ENCODE measurements at places on chromosomes 3 and 15.

DNA sequence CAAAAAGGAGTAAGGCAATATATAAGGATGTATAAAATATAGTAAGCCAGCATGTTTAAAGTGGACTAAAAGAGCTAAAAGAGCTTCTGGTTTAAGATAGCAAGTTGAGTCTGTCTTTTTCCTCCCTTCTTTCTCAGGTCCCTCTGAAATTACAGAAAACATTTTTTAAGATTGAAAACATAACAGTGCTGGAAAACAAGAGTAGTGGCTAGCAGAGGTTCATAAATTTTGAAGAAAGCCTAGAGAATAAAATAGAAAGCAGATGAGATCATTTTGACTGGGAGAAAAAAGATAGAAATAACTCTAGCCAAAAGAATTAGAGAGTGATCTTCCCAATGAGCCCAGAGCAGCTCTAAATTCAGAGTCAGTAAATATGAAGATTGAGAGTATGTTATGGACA is 41.9 kb downstream of the ATP8B4 start:
- no peak for DNase-seq

- no peak for DNase-seq
These were observed 24.1 kb upstream of the NOX5 start for GRCh38 chr15:68990231-68990991.

- no peak for DNase-seq
These were observed 388.0 kb upstream of the LMCD1 start for GRCh38 chr3:8113626-8114025.

- DNase-seq = no peak
These were observed 317.4 kb downstream of the C3orf38 start for GRCh38 chr3:88467191-88467590.

- DNase-seq = no peak
These were observed 563 bp downstream of the ARL6IP5 start for GRCh38 chr3:69085168-69085832.

- no peak for DNase-seq
These were observed 6.5 kb downstream of the SFMBT1 start for GRCh38 chr3:53039376-53039752.

- no peak for DNase-seq
These were observed 5.4 kb upstream of the TRIM59 start for GRCh38 chr3:160454995-160455394.

- DNase-seq = no peak
These were observed 21.6 kb downstream of the ATP13A3 start for GRCh38 chr3:194465246-194465645.

DNA sequence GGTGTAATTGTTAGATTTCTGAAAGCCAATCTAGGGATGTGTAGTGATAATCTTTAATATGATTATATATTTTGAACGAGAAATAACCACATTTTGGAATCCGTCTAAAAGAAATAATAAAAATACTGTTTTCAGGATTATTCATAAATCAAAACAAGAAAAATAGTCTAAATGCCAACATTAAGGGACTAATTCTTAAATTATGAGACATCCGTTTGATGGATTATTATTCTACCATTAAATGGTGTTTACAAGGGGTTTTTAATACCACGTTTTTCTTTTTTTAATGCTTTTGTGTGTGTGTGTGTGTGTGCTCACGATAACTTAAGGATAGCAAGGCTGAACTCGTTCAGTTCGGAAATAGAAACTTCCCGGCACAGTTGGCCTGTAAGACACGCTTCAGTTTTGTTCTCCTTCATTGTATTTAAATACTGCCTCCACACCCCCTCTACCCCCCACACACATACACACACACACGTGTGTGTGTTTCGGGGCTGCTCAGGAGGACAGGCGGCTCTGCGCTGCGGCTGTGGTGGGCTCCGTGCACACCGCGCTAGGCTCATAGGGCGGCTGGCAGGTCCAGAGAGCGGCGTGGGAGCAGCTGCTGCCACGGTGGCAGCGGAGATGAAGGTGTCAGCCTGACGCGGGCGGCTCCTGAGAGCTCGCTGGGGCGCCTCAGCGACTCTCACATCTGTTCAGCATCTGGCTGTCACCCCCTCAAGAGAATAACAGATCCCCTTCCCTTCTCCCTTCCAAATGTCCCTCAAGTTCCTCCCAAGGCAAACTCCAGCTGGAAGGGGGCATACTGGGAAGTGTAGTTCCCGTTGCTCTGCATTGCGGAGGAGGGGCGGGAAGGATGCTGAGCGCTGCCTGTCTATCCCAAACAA is 23.0 kb upstream of the ANP32A start:
- DNase-seq = no peak

GRCh38 chr3:13647298-13648059 is 98.6 kb downstream of the FBLN2 start:
- DNase-seq = no peak

DNA sequence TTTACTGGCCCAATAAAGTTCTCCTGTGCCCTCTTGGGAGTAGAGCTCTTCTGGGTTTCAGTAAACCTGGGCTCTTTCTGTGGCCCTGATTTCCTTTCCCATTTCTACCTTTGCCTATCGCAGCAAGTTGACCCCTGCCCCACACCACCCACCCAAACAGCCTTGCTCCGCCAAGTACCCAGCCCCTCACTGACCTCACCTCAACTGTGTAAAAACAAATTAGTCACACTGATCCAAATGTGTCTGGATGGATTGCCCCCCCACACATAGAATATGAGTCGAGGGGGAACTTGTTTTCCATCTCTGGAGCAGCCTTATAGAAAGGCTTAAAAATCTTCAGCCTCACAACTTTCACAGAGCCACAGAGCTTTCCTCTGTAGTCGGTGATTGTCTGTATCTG is 28.6 kb upstream of the VEPH1 start:
- no peak for DNase-seq

DNA sequence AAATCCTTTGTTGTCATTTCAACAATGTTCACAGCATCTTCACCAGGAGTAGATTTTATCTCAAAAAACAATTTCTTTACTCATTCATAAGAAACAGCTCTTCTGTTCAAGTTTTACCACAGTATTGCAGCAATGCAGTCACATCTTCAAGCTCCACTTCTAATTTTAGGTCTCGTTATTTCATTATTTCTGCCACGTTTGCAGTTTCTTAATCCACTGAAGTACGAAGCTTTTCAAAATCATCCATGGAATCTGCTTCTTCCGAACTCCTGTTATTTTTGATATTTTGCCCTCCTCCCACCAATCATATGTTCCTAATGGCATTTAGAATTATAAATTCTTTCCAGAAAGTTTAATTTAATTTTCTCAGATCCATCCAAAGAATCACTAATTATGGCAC is 12.6 kb upstream of the OR5K1 start:
- no peak for DNase-seq

- no peak for DNase-seq
These were observed 41.1 kb upstream of the SRGAP3 start for GRCh38 chr3:9290566-9290965.

- DNase-seq = no peak
These were observed 490.8 kb downstream of the CNTN4 start for GRCh38 chr3:2589336-2589969.

DNA sequence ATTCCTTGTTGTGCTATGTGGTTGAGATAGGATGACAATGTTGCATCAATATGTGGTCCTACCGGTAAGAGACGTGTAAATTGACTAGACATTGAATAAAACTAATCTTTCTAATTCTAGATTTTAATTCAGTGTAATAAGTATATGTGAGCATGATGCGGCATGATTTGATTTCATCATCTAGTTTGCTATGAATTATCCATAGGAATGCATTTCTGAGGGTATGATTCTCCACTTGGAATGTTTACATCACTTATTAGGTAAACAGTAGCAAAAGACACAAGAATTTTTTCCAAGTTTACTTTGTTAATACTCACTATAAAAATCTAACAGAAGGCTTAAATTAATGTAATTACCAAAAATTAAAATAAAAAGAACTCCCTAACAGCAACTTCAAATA is 353.5 kb downstream of the CADM2 start:
- no peak for DNase-seq

- DNase-seq = peak; percentile 53
These were observed at the start of gene FLNB for GRCh38 chr3:58008141-58009025. FLNB (plus strand) TSS chr3:58008422; CDS start chr3:58008565, 143 bp downstream.

DNA sequence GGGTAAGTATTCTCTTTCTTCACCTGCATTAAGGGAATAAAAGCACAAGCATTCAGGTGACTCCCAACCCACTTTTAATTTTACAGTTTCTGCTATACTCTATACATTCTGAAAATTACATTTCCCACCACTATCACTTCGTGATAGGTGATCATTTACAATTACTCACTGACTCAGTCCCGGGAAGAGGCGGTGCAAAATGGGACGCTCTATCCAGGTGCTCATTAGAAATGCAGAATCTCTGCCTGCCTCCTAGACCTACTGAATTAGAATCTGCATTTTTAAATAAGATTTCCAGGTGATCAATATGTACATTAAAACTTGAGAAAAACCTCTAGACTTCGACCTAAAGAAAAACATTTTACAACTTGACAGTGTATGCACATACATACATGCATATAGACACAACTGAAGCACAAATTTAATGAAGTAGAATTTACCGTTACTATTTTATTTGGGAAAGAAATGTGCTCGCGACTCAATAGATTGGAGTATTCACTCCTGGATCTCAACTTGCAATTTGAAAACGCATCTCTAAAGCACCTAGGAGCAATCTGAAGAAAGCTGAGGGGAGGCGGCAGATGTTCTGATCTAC is 598 bp upstream of the TGFBR2 start:
- DNase-seq = no peak
